ENCODE measurements at places on chromosomes 2 and 18.

- no peak for DNase-seq
Measured at GRCh38 chr18:58911766-58912165, 47.1 kb downstream of the ZNF532 start.

- DNase-seq: peak; percentile 70
Measured at GRCh38 chr2:159903443-159904126, 105.6 kb upstream of the CD302 start.

GRCh38 chr2:119715409-119716283, 36.6 kb downstream of the TMEM177 start:
- no peak for DNase-seq

DNA sequence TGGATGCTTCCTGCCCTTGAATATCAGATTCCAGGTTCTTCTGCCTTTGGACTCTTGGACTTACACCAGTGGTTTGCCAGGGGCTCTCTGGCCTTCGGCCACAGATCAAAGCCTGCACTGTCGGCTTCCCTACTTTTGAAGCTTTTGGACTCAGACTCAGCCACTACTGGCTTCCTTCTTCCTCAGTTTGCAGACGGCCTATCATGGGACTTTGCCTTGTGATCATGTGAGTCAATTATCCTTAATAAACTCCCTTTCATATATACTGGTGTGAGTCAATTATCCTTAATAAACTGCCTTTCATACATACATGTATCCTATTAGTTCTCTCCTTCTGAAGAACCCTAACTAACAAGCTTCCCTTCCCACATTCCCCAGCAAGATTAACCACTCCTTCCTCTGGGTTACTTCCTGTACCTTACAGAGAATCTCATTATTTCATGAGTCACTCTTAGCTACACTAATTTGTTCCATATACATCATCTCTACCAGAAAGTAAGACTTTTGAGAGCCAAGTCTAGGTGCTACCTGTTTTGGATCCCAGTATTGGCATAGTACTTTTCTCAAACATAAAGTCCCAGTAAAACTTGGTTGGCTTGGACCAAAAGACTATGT, 31.3 kb upstream of the LRATD1 start:
- no peak for DNase-seq

DNA sequence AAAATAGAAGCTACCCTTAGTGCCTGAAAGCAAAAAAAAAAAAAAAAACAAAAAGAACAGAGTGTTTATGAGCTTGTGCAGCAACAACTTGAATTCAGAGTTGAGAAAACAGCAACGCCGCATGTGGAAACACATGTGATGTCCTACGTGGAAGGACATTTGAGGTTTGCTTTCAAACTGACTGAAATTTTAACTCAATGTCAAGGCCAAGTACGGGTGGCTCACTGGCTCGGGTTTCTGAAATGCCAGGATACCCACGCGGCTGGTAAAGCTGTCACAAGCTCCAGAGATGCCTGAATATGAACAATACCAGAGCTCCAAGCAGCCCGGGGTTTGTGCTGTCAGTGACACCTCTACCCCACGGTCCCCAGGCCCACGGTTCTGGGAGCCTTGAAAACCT, 72.2 kb upstream of the THOC1 start:
- no peak for DNase-seq

DNA sequence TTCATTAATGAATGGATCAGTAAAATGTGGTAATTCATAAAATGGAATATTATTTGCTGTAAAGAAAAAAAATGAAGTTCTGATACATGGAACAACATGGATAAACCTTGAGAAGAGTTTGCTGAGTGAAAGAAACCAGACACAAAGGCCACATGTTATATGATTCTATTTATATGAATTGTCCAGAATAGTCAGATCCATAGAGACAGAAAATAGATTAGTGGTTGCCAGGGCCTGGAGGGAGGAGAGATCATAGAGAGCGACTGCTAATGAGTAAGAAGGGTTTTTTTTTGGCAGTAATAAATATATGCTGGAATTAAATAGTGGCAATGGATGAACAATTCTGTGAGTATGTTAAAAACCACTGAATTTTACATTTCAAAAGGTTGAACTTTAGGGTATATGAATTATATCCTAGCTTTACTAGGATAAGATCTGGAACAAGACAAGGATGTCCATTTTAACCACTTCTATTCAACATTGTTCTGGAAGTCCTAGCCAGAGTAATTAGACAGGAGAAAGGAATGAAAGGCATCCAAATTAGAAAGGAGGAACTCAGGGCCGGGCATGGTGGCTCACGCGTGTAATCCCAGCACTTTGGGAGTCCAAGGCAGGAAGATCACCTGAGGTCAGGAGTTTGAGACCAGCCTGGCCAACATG, 48.8 kb downstream of the MAPRE2 start:
- DNase-seq: no peak

DNA sequence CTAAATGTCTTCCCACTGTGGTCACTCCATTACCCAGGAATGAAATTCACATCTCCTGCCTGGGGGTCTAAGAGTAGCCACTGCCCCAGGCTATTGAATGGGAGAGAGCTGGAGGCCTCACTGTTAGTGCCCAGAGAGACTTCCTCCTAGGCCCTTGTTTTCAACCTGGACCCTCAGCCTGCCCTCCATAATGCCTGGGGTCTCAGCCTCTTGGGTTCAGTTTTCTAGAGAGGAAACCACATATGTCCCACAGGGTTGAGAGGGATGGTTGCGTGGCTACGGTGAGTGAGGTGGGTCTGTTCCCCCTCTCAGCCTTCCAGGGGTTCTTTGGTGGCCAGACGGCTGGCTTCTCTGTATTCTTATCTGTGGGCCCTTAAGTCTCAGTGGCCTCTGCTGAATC, 43.4 kb downstream of the SPATS2L start:
- no peak for DNase-seq

DNA sequence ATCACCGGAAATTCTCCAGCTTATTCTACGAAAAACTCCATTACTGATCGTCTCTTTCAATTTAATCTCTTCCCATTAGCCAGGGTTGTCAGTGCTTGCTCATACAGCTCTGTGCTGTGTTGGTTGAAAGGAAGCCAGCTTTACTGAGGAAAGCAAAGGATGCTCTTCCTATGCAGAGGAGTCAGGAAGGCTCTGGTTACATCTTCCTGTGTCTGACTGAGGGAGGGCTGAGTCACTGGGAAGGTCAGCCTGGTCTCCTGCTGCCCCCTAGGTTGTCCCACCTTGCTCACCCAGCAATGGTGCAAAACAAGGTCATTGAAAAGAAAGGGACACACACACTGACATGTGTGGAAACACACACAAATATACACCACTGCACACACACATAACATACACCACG, 975.6 kb downstream of the DCDC2C start:
- DNase-seq: no peak

GRCh38 chr2:135600915-135601314, 69.6 kb downstream of the R3HDM1 start:
- no peak for DNase-seq

- no peak for DNase-seq
Measured at GRCh38 chr18:63427558-63427957, 5.3 kb upstream of the VPS4B start.

GRCh38 chr2:3647831-3648651, 10.0 kb upstream of the ALLC start:
- no peak for DNase-seq

GRCh38 chr2:105143467-105144151, 97.9 kb upstream of the GPR45 start:
- DNase-seq: peak; percentile 51

GRCh38 chr2:46849046-46849715, 66.4 kb downstream of the MCFD2 start:
- no peak for DNase-seq

- DNase-seq: no peak
Measured at GRCh38 chr2:190343089-190343535, 277 bp upstream of the INPP1 start.

GRCh38 chr2:102703305-102703704, 58.5 kb upstream of the TMEM182 start:
- DNase-seq: no peak

DNA sequence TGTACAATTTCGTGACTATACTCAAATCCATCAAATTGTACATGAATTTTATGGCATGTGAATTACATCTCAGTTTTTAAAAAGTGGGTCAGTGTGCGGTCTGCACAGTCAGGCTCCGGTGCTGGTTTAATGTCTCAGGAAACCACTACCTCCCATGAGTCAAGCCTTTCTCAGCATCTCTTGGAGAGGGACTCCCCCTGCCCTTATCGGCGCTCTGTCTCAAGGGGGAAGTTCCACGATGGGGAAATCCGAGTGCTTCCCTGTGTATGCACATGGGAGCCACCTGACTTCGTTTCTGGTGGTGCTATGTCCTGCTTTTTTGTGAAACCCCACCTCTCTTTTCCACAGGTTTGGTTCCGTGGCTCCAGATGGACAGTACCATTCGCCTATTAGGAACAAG, 72.5 kb downstream of the ACOXL start:
- DNase-seq: peak; percentile 77
